ENCODE measurements at places on chromosomes 11 and 22.

DNA sequence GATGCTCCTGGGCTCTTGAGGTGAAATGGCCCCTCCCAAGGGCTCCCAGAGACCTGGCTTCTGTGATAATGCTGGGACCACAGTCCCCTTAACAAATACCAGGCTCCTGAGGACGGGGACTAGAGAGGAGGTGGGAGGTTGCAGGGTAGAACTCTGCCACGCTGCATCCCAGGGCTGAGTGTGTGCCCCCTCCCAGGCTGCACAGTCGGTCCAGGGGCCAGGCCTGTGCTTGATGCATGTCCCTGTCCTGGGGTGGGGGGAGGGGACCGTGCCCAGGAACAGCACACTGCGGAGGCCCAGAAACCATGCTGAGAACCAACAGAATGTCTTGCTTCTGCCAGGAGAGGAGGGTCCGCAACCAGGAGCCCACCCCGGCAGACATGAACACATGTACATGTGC is 9.3 kb downstream of the CSF2RB start:
- no peak for DNase-seq

DNA sequence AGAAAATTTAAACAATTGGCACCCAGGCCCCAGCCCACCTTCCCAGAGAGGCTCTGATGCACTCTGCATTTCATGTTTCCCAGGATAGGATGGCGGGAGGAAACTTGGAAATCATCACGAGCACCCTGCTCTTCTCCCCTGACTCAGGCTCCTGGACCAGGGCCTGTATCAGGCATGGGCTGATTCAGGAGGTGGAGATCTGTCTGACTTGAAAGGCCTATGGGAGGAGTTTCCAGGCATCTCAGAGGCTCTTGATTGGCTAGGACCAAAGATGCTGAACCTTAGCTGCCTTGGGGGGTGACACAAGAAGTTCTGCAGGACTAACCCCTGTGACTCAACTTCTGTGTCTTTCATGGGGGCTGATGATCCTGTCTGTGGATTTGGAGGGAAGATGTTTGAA is 106.2 kb downstream of the PKNOX2 start:
- DNase-seq: no peak

DNA sequence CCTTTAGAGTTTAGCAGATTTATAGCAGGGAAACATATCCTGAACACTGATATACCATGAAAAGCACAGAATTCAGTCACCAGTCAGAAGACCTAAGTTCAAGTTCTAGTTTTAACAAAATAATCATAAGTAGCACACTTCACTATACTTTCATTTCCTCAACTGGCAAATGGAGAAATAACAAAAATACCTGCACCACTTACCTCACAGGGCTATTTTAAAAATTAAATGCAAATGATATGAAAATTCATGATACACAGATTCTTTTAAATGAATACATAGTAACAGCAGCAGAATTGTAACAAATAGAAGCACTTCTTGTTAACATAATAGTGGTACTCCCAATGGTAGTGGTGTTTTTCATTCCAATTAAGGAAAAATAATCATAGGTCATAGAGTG is 139.0 kb downstream of the FCHSD2 start:
- DNase-seq: no peak

DNA sequence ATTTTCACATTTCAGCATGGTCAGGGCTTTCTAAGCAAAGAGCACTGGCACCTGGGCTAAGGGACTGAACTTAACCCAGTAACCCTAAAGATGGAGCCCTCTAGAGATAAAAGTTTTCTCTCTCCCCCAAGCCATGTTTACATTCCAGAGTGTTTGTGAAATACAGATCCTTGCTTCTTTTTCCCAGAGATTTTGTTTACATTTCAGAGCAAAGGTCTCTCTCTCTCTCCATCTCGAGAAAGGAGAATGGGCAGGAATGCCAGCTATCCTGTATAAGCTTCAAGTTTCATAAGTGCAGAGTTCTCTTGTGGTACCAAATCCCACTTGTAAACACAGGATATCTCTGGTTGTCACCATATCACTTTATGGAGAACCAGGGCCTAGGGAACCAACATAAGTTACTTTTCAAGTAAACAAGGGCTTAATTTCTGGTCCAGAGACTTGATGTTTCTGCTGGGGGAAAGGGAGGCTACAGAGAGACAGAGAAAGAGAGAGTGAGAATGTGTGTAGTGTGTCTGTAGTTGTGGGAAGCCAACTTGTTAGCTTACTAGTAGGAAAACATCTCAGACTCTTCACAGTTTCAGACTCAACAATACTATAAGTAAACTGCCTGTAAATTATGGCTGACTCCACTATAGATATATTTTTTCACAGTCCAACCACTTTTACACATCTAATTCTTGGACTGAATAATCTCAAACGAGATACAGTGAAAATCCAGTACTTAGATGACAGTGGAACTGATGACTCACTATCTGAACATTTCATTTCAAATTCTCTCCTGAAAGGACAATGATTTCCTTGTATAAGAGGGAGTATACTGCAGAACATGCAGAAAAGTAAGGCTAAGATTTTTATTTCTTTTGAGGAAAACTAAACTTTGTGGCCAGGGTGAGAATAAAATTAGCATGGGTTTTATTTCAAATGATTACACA is 76.2 kb downstream of the ARHGAP32 start:
- DNase-seq: no peak

GRCh38 chr11:20131788-20132666 is 28.2 kb downstream of the DBX1 start:
- no peak for DNase-seq

DNA sequence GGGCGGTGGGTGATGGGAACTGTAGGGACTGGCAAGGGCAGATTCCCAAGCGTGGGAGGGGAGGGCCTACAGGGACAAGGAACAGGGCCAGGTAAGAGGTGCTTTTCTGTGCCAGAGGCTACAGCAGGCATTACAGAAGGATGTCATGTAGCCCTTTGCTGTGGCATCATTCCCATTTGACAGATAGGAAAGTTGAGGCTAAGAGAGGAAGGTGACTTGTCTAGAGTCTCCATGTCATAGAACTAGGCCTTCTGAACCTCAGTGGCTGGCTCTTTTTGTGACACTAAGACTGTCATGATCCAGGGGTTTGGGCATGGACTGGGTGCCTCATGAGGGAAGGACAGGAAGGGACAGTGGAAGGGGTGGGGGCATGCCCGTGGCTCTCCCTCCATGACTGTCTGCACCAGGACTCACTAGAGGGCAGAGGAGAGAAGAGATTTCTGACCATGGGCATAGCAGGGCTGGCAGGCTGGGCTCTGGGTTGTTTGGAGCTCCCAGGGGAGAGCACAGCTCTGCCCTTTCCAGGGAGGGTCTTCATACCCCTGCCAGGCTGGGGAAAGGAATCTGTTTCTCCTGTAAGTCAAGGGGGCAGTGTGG is 3.2 kb downstream of the MMP11 start:
- no peak for DNase-seq

GRCh38 chr11:68256331-68256741 is 15.4 kb downstream of the C11orf24 start:
- DNase-seq: no peak

DNA sequence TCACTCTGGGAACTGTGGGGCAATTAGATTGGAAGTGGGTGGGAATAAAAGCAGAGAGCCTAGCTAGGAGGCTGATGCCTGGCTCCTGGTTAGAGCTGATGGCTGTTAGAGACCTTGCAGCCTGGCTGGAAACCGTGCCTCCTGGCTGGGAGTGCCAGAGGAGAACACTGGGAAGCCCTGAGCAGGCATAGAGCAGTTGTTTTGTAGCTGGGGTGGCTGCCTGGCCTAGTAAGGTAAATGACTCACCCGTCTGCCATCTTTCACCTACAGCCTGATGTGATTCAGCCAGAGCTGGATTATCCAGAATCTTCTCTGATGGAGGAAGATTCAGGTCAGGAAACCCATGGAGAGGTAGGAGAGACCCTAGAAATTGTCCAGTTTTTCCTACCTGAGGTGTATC is 6.1 kb downstream of the UQCR10 start:
- DNase-seq: no peak

DNA sequence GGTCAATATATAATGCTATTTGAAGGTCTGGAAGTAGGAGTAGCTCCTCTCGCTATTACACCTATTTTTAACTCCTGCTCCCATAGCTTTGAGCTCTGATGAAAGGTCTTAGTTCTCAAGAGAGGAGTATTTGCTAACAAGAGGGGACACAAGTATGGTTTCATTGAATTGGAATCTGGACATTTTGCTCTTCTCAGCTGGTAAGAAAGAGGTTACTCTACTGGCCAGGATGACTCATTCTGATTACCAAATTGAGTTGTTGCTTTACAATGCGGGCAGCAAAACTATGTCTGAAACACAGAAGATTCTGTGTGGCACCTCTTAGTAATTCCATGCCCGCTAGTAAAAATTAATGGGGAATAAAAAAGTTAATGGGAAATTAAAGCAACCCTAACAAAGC is 63.6 kb upstream of the EP300 start:
- no peak for DNase-seq

- DNase-seq: no peak
Observed at GRCh38 chr11:71342951-71343827, 90.8 kb upstream of the SHANK2 start.

GRCh38 chr11:118411530-118411929 is 10.1 kb downstream of the ATP5MG start:
- DNase-seq: no peak

DNA sequence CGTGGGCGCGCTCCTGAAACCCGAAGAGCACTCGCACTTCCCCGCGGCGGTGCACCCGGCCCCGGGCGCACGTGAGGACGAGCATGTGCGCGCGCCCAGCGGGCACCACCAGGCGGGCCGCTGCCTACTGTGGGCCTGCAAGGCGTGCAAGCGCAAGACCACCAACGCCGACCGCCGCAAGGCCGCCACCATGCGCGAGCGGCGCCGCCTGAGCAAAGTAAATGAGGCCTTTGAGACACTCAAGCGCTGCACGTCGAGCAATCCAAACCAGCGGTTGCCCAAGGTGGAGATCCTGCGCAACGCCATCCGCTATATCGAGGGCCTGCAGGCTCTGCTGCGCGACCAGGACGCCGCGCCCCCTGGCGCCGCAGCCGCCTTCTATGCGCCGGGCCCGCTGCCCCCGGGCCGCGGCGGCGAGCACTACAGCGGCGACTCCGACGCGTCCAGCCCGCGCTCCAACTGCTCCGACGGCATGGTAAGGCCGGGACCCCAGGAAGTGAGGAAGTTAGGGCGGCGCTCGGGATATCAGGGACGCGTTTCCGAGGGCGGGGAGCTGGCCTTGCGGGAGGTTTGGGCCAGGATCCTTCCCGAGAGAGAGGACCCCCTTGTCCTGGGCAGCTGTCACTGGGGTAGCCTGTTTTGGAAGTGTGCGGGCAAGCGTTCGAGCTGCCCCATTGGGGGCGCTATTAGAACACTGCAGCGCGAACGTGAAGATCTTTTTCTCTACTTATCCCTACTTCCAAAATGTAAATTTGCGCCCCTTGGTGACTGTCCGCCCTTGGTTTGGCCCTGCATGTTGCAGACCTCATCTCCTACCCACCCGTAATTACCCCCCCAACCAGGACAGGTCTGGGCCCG is 796 bp downstream of the MYOD1 start:
- no peak for DNase-seq

DNA sequence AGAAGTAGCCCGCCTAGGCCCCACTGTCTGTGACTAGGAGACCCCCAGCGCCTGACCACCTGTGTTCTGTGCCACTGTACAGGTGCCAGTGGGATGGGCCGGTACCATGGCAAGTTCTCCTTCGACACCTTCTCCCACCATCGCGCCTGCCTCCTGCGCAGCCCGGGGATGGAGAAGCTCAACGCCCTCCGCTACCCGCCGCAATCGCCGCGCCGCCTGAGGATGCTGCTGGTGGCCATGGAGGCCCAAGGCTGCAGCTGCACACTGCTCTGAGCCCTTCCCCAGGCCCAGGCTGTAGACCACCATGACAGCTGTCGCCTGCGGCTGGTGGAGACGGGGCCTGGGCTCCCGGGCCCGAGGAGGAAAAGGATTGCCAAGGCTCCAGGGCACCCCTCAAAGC is 2.8 kb upstream of the NDUFS8 start:
- no peak for DNase-seq

GRCh38 chr11:115885535-115886421 is 381.6 kb upstream of the CADM1 start:
- DNase-seq: no peak

GRCh38 chr11:66101066-66101464 is 31.0 kb downstream of the PACS1 start:
- DNase-seq: no peak

DNA sequence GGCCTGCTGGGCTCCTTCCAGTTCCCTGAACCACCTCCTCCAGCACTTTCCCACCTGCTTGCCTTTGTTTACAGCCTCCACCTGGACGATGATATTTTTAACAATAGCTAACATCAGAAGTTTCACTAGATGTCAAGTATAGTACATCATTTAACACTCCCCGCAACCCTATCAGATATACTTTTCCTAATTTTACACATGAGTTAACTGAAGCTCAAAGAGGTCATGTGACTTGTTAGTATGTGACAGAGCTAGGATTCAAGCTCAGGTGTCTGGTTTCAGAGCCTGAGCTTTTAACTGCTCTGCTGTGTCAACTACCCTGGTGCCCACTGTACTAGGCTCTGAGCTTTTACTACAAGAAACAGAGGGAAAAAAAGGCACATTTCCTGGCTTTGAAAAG is 14.3 kb upstream of the HPX start:
- DNase-seq: no peak

DNA sequence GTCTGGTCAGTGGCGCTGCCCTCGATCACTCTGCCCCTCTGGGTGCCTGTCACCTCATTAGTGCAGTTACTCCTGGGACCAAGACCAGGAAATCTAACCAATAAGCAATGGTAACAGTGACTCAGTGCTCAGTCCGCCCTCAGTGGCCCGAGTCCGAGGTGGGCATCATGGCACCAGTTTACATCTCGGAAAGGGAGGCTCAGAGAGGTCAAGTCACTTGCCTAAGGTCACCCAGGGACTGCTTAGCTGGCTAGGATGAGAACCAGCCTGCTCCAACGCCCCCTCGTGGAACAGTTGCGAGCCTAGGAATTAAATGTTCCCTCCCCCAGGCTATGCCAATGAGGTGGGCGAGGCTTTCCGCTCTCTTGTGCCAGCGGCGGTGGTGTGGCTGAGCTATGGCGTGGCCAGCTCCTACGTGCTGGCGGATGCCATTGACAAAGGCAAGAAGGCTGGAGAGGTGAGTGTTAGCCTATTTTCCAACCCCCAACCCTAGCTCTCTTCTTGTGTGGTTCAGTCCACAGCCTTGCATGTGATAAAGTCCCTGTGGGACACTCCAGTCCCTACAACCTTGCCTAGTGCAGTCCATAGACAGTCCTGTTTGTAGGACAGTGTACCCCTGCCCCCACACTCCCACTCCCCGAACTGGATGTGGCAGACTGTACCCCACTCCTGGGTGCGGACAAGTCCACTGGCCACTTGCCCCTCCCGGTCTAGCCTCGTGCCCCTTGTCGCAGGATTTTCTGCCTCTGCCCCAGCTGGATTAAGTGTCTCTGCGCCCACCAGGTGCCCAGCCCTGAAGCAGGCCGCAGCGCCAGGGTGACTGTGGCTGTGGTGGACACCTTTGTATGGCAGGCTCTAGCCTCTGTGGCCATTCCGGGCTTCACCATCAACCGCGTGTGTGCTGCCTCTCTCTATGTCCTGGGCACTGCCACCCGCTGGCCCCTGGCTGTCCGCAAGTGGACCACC is 1.1 kb downstream of the MTFP1 start:
- DNase-seq: no peak

DNA sequence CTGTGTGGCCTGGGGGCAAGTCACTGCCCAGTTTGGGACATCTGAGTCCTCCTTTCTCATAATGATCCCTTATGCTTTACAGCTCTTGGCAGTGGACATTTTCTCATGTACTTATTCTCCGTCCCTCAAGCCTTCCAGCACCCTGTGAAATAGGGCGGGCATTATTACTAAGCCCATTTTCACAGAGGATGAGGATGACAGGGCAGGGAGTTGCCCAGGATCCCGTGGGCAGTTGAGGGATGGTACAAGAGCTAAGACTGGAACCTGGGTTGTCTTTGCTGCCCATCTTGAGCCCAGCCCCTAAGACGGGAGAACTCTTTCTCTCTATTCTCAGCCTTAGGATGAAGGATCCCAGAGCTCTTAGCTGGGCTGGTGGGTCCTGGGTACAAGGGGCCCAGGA is 11.2 kb downstream of the CD82 start:
- no peak for DNase-seq
